ENCODE measurements at places on chromosomes 3 and 15.

DNA sequence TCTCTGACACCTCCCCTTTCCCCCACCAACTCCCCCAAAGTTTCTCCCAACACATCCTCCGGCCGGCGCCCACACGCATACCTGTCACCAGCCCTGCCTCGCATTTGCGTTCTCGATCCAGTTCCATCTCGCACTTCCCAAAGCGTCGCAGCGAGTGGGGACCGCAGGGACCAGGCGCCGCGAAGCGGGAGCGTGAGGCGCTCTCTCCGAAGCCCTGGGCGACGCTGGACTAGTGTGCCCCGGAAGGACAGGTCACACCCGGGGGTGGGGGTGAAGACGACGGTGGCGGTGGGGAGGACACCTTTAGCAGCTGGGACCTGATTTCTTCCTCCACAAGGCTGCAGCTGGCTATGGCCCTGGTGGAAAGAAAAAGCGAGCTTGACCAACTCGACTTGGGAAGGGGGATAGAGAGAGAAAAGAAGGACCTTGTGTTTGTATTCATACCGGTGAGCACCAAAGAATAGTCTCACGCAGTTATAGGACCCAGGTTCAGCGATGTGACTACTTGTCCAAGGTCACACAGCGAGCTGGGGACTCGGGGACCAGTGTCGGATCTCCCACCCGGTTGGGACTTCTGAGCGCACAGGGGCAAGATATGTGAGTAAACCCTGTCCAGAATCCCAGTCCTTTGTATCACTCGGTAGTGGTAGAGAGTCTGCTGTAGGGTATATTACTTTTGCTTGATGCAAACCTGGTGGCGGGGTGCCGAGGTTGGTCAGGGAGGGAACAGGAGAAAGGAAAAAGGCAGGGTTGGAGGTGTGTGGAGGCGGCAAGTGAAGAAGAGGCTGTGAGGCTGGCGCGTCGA, 607 bp upstream of the GHSR start:
- DNase-seq, result no peak

DNA sequence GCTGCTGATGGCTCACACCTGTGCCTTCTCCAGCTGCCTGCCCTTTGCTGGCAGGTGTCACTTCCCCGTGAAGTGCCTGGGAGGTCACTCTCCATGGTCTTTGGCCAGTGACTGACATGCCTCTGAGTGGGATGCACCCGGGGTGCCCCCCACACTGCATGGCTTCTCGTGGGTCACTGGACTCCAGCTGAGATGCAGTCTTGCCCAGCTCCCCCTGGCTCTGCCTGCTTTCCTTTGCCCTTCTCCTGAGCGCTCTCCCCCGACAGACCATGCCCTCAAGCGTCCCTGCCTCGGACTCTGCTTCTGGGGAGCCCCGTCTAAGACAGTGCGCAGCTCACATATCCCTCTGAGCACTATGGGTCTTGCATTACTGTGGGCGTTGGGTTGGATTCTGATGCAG, 14.4 kb downstream of the FBLN2 start:
- DNase-seq, result no peak

GRCh38 chr15:25717457-25718168, 145.5 kb downstream of the ATP10A start:
- DNase-seq, result peak; percentile 89

GRCh38 chr15:63945007-63945788, 101.1 kb downstream of the DAPK2 start:
- peak; percentile 42 for DNase-seq

DNA sequence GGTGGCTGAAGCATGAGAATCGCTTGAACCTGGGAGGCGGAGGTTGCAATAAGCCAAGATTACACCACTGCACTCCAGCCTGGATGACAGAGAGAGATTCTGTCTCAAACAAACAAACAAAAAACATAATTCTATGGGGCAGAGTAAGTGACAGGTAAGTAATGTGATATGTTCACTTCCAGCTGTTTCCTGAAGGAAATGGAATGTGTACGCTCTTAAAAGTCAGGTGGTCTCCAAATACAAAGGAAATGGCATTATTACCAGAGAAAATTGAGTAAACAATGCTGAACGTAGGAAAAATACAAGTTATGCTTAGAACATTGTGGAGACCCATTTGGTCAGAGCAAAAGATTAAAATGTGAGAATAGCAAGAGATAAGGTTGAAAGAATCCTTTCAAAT, 278.5 kb downstream of the SCAPER start:
- no peak for DNase-seq

DNA sequence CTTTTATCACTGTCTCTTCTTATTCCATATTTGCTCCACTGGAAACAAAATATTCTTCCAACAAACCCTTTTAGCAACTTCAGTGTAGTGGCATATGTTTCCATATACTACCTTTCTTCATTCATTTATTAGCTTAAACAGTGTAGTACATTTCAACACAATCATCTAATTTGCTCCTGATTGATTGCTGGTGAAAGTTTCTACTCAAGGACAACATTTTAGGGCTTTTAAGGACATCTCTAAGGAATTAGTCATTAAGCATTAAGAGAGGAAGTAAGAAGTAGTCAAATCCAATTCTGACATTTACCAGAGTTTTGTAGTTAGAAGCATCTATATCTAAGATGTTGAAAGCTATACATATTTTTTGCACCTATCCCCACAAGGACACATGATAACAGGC, 55.8 kb downstream of the RSRC1 start:
- DNase-seq, result peak; percentile 51

DNA sequence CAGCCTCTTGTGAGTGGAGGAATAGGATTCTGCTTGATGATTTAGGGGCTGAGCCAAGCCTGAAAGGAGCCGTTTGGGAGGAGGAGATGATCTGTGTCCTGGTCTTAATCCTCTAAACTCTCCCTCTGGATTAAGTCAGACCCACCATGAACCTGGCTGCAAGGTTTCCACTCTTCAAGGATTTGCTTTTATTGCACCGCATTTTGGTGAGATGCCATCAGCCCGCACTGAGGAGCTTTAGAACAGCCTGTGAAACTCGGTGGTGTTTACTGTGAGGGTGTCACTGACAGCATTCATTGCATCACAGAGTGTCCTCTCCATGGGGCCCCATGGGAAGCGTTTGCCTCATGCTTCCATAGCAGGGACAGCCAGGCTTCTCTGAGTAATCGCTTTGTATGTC, 59.2 kb downstream of the EPHB1 start:
- DNase-seq, result no peak

DNA sequence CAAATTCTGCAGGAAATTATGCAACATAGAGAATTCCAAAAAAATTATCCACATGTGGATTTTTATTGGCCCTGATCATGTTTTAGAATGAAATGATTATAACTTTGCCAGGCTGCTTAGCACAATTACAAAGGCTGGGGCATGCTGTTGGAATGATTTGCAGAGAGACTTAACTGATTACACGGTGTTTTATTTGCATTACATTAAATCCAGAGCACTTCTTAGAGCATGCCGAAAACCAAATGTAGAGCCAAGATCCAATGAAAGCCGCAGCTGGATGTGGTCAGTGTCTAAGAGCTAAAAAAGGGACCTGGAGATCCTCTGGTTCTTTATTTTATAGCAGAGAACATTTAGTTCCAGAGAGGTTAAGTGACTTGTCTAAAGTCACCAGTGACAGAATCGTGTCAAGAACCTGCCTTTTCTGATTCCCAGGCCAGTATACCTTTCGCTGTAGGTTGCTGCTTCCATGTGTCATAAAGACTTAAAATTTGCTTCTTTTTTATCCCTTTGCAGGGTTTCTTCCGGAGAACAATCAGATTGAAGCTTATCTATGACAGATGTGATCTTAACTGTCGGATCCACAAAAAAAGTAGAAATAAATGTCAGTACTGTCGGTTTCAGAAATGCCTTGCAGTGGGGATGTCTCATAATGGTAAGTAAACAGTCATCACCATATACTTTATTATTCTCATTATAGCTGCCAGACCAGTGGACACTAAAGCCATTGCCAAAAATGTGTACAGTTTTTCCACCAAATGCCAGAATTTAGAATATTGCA, 92.0 kb upstream of the TSEN2 start:
- DNase-seq, result no peak

DNA sequence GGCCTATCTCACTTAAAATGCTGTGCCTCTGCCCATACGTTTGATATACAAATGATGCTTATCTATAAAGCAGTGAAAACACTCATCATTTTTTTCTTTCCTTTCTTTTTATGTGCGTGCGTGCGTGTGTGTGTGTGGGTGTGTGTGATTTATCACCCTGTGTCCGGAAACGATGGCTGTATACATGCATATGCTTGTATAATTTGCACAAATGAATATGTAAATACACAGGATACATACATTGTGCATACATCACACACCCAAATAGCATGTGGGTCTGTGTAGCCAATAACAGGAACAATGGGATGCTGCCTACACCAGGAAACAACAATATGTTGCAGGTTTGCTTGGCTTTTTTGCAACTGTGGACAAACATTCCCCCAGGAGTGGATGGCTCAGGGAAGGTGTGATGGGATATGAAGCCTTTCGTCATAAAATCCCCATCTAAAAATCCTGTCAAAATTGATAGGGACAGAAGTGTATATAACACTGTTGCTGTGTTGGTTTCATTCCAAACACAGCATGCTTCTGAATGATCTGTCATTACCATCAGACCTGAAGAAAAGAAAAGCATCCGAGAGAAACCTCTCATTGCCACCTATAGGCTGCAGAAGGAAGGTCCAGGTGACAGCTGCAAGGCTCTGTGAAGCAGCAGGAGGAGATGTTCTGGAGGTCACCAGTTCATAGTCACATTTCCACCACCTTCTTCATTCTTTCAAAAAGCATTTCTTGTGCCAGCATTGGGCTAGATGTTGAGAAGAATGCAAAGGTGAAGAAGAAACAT, 503.9 kb upstream of the NR2F2 start:
- no peak for DNase-seq

DNA sequence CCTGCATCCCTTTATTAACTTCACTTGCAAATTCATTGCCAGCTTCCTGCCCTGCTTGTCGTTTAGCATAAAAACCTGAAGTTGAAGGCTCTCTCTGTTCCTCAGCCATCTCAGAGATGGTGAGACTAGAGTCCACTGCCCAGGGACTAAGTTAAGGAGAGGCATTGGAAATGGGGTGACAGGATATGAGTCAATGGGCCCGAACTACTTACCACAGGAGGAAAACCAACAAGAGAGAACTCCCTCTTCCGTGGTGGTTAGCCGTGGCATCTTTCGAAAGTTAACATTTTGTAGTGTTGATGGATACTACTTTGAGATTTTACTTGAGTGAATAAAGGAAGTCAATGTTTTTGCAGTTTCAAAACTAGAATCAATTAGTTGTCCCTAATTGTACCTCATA, 65.3 kb downstream of the LRTM1 start:
- DNase-seq, result no peak

GRCh38 chr3:8501371-8502131, at the start of gene LMCD1:
LMCD1 (plus strand) TSS chr3:8501823; CDS start chr3:8501939, 116 bp downstream.
- DNase-seq, result peak; percentile 97

DNA sequence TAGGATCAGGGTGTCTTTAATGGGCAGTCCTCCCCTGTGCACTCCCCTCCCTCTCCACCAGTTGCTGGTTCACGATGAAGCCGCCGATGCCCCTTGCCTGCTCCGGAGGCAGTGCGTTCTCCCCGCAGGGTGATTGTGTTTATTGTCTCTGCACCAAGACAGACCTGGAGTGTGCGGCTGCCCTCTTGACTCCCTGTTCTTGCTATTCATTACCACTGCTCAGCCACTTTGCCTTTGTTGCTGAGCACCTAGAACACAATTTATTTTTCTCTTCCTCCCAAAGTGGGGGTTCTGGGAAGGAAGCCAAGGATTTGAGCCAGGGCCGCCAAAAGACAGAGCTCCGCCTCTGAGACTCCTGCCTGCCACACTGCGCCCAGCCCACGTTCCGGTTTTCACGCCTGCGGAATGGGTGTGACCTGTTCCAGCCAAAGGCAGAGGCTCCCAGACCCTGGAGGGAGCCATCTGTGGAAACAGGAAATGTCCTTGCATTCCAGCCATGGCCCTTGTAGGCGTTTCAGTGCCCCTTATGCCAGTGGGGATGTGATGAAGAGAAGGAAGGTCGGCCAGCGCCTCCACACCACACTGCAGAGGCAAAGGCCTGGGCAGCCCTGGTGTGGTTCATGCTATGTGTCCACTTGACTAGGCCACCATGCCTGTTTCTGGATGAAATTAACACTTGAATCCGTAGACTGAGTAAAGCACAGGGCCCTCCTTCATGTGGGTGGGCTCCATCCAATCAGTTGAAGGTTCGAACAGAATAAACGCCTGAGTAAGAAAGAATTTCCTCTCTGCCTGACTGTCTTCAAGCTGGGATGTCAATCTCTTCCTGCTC, 85.8 kb downstream of the HMG20A start:
- no peak for DNase-seq

DNA sequence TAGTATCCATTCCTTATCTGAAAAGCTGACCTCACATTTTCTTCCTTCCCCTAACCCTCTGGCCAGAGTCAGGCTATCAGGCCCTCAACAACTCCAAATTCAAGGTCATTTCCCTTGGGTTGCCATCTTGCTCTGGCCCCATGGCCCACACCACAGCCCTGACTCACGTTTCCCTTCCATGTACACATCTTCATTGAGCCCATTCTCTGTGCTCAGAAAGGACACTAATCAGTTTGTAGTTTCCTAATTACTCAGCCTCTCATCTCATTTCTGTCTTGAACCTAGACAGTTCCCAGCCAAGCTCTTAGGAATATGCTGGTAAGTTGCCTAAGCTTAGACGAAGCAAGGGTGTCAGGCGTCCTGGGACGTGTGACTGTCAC, 14.9 kb downstream of the TGM5 start:
- no peak for DNase-seq

- peak; percentile 9 for DNase-seq
Observed at GRCh38 chr15:51341366-51342226, at the start of gene GLDN. GLDN (plus strand) TSS chr15:51341655; CDS start chr15:51341685, 30 bp downstream.

GRCh38 chr3:4977001-4977852, 2.0 kb upstream of the BHLHE40 start:
- peak; percentile 58 for DNase-seq

DNA sequence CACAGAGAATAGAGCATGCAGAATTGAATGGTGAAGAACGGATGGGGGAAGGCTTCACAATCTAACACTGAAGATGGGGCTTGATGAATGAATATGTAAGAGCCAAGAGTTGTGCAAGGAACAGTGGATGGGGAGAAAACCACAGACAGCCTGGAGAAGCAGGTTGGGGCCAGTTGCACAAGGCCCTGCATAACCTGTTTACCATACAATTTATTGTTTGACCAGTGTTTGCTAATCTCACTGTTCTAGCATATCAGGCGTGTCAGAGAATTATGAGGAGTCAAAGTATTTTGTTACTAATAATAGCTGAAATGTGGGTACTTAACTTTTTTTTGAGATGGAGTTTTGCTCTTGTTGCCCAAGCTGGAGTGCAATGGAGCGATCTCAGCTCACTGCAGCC, 36.4 kb downstream of the LINS1 start:
- no peak for DNase-seq

GRCh38 chr3:120681506-120682038, 467 bp downstream of the HGD start:
- DNase-seq, result no peak

DNA sequence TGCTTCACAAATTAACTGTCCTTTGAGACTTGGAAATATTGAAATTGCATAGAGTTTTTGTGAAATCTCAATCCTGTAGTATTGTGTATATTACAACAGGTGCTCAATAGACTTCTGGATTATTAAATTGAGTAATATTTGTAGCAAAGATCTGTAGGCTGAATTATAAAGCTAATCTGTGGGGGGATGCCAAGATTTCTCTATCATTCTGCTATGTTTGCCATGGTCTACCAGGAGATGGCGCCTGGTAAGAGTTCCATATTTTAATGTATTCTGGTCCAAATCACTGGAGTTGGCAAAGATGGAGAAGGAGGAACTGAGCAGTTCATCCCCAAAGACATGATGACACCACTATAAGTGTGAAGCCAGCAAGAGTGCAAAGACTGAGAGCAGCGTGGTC, 340.9 kb upstream of the TPRG1 start:
- DNase-seq, result no peak

- peak; percentile 41 for DNase-seq
Observed at GRCh38 chr3:107206141-107206540, 171.1 kb upstream of the CCDC54 start.

Data from fibroblast of skin of right quadriceps (primary cell).